Mammary epithelial cell (primary cell): ENCODE measurements at places on chromosomes 5 and 9.

DNA sequence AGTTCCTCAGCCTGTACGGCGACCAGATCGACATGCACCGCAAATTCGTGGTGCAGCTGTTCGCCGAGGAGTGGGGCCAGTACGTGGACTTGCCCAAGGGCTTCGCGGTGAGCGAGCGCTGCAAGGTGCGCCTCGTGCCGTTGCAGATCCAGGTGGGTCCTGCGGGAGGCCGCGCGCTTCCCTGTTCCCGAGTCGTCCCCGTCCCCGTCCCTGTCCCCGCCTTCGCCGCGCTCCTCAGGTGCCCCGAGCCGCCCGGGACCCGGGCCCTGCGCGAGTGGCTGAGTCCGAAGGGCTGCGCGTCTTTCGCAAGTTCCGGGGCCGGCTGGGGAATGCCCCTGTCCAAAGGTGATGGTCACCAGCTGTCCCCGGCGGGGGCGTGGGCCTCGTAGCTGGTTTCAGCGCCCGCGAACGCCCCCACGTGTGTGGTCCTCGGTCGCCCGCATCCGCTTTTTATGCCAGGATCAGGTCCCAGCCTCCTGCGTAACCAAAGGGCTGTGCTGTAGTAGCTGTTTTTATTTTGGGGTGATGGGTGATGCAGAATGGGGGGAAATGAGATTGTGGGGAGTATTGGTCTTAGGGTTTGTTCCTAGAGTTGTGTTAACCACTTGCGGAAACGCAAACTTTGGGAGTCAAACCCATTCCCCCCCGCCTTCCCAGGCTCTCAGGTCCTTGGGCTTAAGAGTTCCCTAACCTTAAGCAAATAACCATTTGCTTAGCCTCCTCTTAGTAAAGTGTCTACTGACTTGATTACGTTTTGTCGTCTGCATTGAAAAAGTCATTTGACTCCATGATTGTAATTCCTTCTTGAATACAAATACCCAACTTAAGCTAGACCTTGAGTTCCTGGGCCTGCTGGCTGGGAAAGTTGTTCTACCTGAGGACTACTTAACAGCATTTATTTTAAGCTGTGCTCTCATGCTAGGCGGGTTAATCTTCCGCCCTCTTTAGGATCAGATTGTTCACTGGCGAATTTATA lies 663 bp downstream of the ISOC1 start:
- peak; percentile 28 for DNase-seq

GRCh38 chr5:85703296-85703695 lies 914.4 kb upstream of the COX7C start:
- no peak for DNase-seq

DNA sequence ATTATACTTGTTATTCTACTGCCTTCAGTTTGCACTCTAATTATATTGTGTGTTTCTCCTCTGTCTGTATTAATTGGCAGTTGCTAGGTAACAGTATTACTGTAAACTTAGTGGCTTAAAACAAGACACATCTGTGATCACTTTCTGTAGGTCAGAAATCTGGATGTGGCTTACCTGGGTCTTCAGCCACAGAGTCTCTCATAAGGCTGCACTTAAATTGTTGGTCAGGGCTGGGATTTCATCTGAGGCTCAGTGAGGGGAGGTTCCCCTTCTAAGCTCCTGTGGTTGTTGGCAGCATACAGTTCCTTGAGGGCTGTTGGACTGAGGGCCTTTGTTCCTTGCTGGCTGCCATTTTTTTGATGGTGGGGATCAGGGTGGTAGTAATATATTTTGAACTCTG lies 68.8 kb downstream of the SLC44A1 start:
- DNase-seq = no peak

GRCh38 chr9:27157736-27158135 lies 48.7 kb downstream of the TEK start:
- no peak for DNase-seq

DNA sequence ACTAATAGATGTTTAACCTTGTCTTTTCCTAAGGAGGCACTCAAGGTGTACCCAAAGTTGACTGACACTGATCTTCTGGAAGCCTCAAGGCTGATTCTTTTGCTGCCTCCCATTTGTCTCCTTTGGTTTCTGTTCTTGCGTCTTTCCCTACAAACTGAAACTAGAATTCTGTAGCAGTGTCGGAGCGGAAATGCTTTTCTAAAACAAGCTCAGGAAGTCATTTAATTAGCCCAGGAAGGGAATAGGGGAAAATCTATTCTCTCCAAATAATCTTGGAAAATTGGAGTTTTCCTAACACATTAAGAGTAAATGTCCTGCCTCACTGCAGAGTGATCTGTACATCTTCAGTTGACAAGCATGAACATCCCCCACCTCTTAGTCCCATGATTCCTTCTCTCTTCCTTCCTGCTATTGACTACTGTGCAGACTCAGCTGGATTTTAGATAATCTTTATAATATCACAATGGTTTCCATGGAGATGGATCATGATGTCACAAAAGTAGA lies 182.7 kb downstream of the NR3C1 start:
- DNase-seq = no peak

DNA sequence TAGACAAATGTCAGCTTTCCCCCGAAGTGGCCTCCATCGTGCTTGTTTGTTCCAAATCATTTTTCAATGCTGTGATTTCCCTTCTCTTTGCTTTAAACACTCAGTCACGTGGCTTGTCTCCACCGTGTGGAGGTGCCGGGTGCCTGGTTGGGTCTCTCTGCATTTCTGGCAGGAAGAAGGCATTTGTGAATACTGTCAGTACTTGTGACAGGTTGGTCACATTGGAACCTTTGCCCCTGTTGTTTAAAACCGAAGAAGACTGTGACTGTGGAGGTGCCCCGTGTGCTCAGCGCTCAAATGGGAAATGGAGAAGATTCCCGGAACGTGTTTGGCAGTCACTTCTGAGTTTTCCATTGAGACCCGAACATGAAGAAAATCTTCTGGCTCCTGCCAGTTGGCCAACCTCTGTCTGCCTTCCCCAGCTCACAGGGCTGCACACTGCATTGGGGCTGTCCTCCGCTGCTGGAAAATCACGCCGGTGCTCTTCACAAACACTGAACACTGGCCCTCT lies 74.6 kb downstream of the LMNB1 start:
- no peak for DNase-seq

DNA sequence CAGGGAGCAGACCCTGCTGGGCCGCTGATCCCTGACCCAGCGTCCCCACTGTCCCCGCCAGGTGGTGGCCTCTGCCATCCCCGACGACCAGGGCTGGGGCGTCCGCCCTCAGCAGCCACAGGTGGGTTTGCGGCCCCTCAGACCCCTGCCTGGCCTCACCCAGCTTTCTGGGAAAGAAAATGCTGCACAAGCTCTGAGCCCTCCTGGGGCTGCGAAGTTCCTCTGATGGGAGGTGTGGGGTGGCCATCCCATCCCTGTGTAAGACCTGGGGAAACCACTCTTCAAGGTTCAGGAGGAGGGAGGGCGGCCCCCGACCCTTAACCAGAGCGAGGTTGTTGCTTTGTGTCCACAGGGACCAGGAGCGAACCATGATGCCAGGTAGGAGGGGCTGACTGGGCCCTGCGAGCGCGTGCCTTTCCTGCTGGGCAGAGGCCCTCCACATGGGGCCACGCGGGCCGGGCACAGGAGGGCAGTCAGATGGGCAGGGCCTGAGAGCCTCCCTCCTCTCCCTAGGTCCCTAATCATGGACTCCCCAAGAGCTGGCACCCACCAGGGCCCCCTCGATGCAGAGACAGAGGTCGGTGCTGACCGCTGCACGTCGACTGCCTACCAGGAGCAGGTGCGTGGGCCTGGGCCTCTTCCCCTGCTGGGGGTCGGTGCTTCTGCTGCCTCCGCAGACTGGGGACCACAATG lies 7.7 kb downstream of the NOXA1 start:
- DNase-seq = no peak

GRCh38 chr5:151234476-151235238 lies 10.8 kb upstream of the CCDC69 start:
- DNase-seq = peak; percentile 42

DNA sequence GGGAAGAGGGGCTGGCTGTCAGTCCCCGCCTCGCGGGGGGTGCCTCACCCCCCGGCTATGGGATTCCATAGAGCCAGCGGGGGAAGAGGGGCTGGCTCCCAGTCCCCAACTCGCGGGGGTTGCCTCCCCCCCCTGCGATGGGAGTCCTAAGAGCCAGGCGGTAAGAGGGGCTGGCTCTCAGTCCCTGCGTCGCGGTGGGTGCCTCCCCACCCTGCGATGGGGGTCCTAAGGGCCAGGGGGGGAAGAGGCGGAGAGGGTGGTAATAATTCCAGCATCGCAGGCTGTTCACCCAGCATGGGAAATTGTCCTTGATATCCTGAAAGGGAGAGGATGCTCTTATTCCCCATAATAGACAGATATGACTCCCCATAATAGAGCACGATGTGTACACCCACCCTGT lies 9.6 kb upstream of the LCN2 start:
- DNase-seq = no peak

DNA sequence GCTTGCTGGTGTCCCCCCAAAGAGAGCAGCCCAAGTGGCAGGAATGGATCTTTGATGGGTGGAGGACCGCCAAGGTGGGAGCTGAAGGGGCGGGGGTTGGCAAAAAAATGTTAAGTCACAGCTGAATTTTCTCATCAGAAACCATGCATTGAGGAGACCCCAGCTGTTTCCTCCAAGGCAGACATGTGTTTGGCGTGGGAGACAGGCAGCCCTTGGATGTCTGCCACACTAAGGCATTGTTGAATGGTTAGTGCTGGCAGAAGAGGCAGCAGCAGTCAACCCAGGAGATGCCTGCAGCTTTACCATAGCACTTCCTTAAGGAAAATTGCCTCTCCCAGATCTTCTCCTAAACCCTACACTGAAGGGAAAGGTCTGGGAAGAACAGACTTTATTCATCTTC lies 394.9 kb upstream of the CD180 start:
- no peak for DNase-seq

DNA sequence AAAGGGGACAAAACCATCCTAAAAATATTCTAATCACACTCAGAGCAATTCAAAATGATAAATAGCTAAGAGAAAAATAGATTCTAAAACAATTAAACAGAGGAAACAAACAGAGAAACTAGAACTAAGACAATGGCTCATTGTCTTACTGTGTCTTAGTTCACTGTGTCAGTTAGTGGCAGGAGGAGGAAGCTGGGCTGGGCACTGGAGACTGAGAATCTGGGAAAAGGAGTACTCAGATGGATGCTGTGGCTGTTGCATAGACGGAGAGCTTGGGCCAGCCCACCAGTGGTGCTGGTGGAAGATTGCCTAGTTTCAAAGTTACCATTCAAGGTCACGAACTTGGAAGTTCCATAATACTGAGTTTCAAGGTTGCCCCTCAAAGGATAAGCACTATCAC lies 94.7 kb upstream of the IFNK start:
- DNase-seq = no peak

- no peak for DNase-seq
These were observed 54.9 kb downstream of the MTX3 start for GRCh38 chr5:79936002-79936645.

DNA sequence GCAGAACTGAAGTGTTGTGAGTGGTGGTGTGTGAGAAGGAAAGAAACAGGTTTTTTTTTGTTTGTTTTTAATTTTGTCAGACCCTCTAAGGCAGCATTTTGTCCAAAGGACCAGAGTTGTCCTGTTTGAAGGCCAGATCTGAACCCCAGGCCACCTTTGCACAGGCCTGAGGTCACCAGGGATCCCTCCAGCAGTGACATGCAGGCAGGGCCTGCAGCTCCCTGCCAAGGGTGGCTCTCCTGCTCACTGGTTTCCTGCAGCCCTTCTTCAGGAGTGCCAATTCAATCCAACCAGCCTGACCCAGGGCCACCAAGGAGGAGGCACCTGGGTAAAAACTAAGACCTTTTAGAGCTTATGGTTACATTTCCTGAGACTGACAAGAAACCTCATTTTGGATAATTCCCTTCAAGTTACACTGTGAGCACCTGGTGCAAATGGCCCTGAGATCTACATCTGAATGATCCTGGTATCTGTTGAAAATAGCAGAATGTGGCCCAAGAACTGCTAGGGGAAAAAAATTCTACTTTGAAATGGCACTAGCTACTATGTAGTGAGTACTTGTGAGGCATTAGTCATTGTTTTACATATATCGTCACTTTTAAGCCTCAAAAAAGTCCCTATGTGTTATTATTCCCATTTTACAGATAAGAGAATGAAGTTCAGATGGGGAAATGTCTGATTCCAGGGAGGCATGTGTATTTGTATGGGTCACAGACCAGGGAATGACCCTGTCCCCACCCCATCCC lies 33.5 kb upstream of the SMU1 start:
- DNase-seq = no peak

GRCh38 chr5:155154973-155155372 lies 141.4 kb downstream of the KIF4B start:
- no peak for DNase-seq

DNA sequence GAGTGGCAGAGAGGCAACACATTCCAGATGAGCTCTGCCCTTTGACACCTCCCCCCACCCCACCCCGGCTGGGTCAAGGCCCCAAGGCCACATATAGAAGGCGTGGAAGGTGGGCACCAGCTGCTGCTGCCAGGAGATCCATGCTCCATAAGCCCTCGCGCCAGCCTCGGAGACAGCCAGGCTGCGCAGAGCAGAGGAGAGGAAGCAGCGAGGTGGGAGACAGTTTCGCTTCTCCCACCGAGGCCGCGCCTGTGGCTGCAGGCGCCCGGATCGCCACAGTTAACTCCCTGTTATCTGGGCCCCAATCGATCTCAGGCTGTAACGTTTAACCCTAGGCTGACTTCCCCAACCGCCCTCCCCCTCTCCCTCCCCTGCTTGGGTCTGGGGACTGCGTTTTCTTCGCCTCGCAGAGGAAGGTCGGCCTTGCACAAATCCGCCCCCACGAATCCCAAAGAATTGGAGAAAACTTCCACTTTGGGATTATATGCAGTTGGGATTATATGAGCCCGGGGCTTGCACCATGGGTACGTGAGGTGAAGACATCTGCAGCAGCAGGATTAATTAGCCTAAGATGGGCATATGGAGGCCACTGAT lies 1.1 kb upstream of the CXXC5 start:
- DNase-seq = no peak

DNA sequence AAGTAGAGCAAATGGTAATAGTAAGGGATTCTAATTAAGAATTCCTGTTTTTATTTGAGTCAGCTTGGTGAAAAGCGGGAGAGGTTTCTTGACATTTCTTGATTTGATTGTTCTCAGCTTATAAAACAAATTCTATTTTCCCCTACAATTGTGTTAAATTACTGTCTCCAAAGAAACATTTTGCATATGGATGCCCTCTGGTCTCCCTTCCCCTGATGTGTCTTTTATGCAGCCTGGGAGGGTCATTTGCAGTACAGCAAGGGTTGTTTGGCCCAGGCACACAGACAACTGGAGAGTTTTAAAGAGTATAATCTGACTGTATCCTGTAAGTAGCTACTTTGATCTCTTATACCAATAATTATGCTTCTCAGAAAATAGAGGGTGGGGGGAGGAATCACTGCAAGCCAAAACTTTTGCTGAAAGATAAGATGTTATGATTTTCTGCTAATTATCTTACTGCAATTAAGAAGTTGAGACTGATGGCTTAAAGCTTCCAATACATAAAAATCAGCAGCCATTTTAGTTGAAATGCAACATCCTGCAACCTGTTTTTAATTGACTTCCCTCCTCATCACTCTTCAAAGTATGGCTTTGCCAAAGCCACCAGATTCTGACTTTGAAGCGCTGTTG lies 204.1 kb upstream of the SEMA6A start:
- no peak for DNase-seq

DNA sequence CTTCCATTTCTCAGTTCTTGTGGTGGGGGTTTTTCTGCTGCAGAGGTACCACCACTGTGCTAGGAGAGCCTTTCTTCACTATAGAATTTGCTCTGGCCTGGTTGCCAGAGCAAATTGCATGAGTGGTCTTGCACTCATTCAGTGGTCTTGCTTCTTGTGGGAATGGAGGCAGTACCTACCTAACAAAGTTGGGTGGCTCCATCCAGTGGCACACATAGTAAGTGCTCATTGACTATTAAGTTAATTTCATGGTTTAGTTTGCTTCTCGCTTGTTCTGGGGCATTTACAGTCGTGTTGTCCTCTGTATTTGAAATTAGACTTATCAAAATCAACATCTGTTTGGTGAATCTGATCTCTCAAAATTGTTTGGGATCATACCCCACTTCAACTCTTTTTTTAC lies 23.0 kb downstream of the SLC28A3 start:
- DNase-seq = no peak
